ENCODE measurements at places on chromosomes 13 and 19.

DNA sequence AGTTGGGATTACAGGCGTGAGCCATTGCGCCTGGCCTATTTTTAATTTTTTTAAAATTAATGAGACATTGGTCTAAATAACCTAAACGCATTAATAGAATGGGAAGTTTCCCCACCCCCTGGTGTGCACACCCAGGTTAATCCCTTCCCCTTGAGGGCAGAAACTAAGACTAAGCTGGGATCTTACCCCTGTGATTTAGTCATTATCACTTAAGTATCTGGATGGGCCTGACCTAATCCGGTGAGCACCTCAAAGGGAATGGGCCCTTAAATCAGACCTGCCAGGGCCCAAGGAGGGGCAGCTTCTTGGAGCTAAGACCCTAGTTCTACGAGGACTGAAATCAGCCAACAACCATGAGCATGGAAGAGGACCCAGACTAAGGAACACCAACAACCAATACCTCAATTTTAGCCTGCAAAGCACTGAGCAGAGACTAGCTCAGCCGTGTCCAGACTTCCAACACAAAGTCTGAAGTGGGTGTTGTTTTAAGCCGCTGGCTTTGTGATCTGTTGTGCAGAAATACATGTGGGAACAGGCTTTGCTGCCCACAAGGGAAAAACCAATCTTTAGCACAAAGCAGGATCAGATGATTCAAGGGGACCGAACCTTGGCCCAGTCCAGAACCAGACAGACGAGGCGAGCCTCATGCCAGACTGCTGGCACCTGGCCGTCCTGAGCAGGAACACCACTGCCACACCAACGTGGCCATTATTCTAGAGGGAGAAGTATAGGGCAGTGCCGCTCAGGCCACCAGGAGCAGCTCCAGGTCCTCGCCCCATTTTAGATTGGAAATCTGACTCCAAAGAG, 7.1 kb downstream of the UBE2S start:
- no peak for DNase-seq

- DNase-seq: peak; percentile 96
These were observed 177.5 kb downstream of the DCLK1 start for GRCh38 chr13:35953537-35954206.

GRCh38 chr19:22517496-22518411, 95.6 kb upstream of the ZNF98 start:
- DNase-seq: no peak

GRCh38 chr13:31011901-31012654, 79.6 kb downstream of the TEX26 start:
- DNase-seq: no peak

DNA sequence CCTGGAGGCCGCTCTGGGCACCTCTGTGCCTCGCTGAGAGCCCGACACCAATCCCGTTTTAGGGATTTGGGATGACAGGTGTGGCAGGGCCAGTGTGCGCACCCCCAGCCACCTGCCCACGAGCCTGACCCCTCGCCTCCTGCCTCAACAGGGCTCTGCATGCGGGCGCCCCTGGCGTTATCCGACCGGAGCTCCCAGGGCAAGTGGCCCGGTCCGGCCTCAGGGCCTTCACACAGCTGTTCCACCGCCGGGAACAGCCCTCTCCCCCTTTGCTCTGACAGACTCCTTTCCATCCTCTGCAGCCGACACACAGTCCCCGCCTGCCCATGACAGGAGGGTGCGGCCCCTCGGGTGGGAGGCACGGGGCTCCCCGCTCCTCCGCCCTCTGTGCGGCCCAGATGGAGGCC, 7.1 kb upstream of the WDR18 start:
- no peak for DNase-seq

DNA sequence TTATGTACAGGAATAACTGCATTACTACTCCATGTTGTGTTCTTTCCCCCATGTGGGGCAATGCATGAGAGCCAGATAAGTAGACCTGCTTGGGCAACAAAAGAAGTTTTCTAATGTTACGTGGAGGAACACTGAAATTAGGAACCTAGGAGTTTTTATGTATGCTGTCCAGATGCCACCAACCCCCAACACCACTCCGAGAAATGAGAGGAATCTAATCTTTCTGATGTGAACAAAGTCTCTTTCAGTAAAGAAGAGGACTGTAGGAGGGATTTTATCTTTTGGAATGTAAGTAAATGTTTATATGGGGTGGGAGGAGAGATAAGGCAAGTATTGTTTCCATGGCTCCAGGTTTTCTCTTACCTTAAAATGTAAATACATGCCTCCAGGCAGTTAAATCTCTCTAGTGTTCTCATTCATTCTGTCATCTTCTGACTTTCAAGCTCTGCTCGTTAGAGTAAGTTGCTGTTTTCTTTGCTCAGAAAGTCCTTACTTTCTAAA, 820.6 kb downstream of the PCDH17 start:
- no peak for DNase-seq

- DNase-seq: no peak
These were observed 214.2 kb upstream of the MAB21L1 start for GRCh38 chr13:35690581-35691207.

DNA sequence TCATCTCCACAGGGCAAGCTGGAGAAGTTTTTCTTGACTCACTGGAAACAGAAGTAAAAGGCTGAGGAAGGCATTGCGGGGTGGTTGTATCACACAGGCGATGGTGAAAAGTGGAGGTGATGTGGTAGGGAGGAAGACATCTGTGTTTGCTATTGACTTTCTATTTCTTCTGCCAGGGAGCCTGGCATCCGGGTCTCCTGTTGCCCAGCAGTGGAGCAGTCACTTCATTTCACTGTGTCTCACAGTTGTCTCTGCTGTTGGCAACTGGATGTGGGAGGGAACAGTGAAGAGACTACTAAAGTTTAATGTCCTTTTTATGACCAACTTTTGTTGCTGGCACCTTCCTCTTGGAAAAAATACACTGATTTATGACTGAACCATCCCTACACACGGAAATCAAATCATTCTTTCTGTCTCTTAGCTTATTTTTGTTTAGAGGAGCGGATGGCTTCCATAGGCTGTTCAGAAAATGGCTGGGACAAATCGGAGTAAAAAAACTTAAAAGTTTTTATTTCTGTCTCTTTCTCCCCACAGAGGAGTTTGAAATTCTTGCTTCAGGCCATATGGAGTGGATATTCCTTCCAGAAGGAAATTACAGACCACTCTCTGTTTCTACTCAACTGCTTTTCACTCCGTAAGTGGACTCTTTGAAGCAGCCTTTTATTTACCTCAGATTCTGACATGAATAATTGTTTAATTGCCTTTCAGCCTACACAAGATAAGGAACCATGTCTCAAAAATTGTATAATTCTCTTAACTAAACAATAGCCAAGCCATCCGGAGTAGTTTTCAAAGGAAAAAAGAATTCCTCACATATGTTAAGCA, 23.8 kb upstream of the MEDAG start:
- no peak for DNase-seq
